ENCODE measurements at places on chromosomes 2 and 18. TPM values are rescaled to one million over a fixed set of nuclear protein-coding genes. Genes with fewer than 3 reads are reported as not detected.

Gene MATN3
- 0.87 TPM for total RNA-seq

Gene MARCO
- not detected for total RNA-seq

Gene POTEC
- not detected for total RNA-seq

Gene CXCR1
- total RNA-seq: not detected

Gene CROCC2
- not detected for total RNA-seq

Gene HJURP
- total RNA-seq: 5.0 TPM

Gene SERPINB8
- 8.5 TPM for total RNA-seq

Gene LANCL1
- 17.9 TPM for total RNA-seq

Gene GDF7
- total RNA-seq: 2.8 TPM

Gene CRYGD
- not detected for total RNA-seq

Gene CAVIN2
- total RNA-seq: 252 TPM

Gene DOCK10
- 2.0 TPM for total RNA-seq

Gene HOXD10
- total RNA-seq: 4.4 TPM

Gene CCDC178
- total RNA-seq: not detected

Data from lung microvascular endothelial cell (primary cell).